ENCODE measurements at places on chromosomes 2 and 18.

- DNase-seq, result no peak
Measured at GRCh38 chr2:219003979-219004378, 10.8 kb upstream of the CRYBA2 start.

GRCh38 chr18:25517881-25518715, 166.1 kb upstream of the ZNF521 start:
- DNase-seq, result no peak

DNA sequence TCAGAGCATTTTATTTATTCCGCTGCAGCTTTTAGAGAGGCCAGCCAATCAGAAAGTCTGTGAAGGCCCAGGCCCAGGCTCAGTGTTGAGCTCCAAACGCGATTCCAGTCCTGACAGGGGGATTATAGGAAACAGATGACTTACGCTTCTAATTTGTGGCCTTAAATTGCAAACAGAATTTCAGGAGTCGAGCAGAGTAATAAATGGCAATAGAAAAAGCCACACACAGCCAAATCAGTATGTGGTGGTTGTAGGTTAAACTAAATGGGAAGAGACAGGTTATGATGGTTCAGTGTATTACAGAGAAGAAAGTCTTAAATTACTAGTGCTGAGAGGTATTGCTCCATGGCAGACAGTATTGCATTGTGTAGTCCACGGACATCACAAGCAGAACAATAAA, 131.0 kb upstream of the ZEB2 start:
- peak; percentile 36 for DNase-seq

DNA sequence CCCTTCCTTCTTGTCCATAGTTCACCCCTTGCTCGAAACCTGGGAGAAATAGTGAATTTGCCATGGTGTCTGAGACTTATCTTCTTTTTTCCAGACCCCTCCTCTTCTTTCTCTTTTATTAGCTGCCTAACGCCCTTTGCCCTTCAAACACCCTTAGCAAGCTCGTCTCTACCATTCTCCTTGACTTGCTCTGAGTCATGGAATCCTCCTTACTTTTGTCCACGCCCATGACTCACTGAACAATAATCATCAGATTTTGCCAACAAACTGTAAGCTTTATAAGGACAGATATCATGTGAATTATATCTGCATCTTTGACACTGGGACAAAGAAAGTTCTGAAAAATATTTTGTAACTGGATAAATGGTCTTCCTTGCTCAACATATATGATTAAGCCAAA, 67.1 kb upstream of the CNTNAP5 start:
- DNase-seq, result no peak

DNA sequence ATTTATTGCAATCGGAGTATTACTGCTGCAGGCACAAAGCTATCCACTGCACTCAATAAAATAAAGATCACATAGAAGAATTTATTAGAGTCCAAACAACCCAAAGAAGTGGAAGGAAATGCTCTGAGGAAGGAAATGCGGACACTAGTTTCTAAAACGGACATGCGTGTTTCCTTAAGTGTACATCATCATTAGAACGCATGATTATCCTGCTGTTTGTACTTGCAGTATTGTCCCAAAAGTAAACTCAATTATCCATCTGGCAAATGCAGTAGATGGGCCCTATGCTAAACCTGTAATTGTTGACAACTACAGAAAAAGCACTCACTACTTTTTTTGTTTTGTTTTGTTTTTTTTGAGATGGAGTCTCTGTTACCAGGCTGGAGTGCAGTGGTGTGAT, 53.6 kb downstream of the PDK1 start:
- DNase-seq, result no peak

GRCh38 chr2:19893520-19894133, 8.2 kb downstream of the TTC32 start:
- DNase-seq, result peak; percentile 36

GRCh38 chr2:160114020-160114419, 51.6 kb upstream of the PLA2R1 start:
- DNase-seq, result peak; percentile 34

GRCh38 chr2:27096748-27097297, 10.3 kb downstream of the KHK start:
- no peak for DNase-seq

DNA sequence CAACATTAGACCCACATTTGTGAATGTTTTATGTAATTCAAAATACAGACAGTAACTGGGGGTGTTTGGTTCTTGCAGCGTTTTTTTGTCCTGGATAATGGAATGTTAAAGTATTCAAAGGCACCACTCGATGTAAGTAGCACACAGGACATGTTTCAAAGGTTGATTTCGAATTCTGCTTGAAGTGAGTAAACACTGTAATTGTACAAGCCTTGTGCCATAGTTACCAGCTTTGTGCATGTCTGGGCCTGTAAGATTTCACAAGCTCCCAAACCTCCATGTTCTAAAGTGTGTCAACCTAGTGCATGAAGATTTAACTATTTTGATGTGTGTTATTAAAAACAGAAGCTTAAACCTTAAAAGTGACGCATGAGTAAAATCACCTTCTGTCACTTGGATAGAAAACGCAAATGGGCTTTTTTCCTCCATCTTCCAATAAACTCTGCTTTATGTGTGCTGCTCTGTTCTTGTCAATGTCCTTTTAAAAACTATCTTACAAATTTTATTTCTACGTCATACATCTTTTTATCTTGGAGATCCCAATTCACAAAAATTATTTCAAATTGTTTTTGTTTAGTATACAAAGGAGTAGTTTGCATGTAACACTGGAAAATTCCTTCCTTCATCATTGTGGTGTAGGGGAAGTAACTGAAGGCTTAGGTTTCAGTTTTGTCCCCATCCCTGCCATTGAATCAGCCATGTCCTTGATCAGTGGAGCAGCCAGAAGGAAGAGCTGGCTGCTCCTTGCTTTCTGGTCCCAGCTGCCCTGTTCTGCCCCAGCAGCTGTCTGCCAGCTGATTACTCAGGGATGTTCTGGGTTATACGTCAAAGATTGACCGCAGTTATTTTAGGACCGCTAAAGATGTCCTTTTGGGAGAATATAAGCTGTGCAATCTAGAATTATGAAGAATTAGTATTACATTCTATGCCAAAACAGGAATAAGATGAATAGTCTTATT, 119.2 kb downstream of the PRKRA start:
- no peak for DNase-seq

GRCh38 chr18:3219241-3219630, 532 bp downstream of the MYOM1 start:
- DNase-seq, result no peak

DNA sequence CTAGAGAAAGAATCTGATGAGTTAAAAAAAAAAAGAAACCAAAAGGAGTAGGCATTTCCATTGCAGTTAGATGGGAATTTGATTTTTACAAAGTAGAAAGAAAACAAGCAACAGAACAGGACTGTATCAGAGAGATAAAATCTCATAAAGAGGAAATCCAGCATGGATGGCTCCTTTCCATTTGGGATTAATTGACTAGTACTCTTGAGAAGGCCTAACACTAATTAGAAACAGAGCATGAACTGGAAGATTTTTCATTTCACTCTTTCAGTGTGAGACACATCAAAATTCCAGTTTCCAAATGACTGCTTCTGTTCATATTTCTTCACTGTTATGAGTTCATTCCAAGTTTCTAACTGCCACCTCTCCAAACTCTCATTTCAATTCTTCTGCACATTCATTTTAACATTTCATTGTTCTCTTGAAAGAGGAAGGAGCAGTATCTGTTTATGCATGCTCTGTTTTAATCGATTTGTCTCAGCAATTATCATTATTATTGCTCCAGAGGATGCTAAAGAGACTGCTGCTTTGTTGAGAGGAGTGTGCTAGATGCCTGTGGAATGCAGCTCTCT, 108.8 kb upstream of the PIEZO2 start:
- peak; percentile 17 for DNase-seq

DNA sequence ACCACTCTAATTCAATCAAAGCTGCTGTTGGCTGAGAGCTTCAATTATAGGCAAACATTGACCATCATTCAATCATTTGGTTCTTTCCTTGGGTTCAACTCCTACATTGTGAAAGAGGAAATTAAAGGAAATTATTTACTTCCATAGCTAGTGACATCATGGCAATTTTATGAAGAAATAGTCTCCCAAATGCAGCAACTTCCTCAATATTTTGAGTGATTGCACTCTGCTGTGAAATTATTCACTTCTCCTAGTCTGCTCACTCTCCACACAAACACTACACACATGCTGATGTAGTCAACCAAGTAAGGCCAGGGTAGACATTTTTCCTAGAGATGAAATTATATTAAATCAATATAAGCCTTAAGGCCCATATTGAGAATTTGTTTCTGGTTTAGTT, 86.7 kb upstream of the NCKAP5 start:
- no peak for DNase-seq

DNA sequence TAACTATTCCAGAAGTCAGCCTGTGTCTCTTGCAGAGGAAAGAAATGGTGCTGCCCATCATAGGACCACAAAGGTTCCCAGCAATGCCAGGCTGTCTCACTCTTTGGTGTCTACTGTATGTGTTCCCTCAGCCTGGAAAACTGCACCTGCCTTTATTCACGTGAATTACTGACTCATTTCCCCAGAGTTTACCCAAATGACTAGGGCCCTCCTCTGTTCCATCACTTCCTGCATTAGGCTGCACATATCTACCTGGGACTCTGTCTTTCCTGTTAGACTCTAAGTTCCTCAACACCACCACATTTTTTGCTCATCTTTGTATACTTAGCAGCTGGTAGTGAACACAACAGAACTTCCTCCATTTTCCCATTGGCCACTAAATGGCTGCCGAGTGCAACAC, 188.3 kb downstream of the FHOD3 start:
- DNase-seq, result no peak
